T-helper 17 cell (primary cell): ENCODE measurements at places on chromosomes 11 and 22. TPM values are rescaled to one million over a fixed set of nuclear protein-coding genes. Genes with fewer than 3 reads are reported as not detected.
A peak's percentile ranks its signal among the peaks of the same experiment; 100 is the strongest.

The LSP1 gene
- 297 TPM for total RNA-seq

The AMBRA1 gene
- 47.3 TPM for total RNA-seq

The CHRDL2 gene
- not detected for total RNA-seq

The TMPRSS6 gene
- 0.31 TPM for total RNA-seq

The OR52I1 gene
- not detected for total RNA-seq

The CCDC81 gene
- total RNA-seq: 1.6 TPM

The PLEKHB1 gene
- total RNA-seq: 33.8 TPM

The SCARF2 gene
- total RNA-seq: 3.6 TPM

DNA sequence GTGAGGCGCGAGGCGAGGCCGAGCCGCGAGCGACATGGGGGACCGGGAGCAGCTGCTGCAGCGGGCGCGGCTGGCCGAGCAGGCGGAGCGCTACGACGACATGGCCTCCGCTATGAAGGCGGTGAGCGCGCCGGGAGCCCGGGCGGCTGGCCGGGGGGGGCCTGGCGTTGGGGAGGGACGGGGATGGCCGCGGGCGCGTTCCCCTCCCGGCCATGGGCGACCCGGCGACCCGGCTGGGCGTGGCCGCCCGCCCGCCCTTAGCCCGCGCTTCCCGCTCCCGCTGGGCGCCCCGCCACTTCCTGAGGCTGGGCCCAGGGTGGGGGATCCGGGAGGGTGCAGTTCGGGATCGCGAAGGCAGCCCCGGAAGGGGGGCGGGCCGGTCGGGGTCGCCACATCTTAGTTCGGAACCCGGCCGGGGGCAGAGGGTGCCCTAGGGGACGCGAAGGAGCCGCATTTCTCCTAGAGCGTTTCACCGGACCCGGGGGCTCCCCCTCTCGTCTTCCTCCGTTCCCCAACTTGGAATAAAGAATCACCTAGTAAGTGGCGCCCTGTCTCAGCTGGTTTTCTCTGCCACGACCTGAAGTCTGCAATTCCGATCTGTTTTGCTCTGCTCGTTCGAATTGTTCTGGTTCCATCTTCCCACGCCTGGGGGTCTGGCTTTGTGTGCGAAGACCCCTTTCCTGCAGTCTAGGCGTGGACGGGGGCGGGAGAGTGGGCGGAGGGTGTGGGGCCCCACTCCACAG lies 536 bp downstream of the YWHAH start:
- no peak overlapping the region for H3K27ac ChIP-seq
- H3K4me1 ChIP-seq: peaks cover 18% of the 10 kb centered on the region
- H3K27me3 ChIP-seq: no peaks in the 10 kb centered on the region
- peak; percentile 21 for DNase-seq
- H3K4me3 ChIP-seq: no peak overlapping the region

GRCh38 chr11:8689726-8690255 lies 7.2 kb downstream of the RPL27A start:
- no peaks in the 10 kb centered on the region for H3K27me3 ChIP-seq
- DNase-seq: no peak
- peaks cover 5% of the 10 kb centered on the region for H3K36me3 ChIP-seq
- peak overlapping the region; percentile 94 for H3K4me3 ChIP-seq
- H3K27ac ChIP-seq: peak overlapping the region; percentile 97

GRCh38 chr11:117426297-117426685 lies 98.6 kb downstream of the CEP164 start:
- H3K36me3 ChIP-seq: no peaks in the 10 kb centered on the region
- DNase-seq: peak; percentile 59
- peaks cover 15% of the 10 kb centered on the region for H3K4me1 ChIP-seq
- peaks cover 56% of the 10 kb centered on the region for H3K27me3 ChIP-seq
- no peak overlapping the region for H3K4me3 ChIP-seq

GRCh38 chr11:65394125-65394536 lies 7.7 kb downstream of the FRMD8 start:
- H3K27ac ChIP-seq: no peak overlapping the region
- no peaks in the 10 kb centered on the region for H3K27me3 ChIP-seq
- DNase-seq: no peak
- peaks cover 8% of the 10 kb centered on the region for H3K36me3 ChIP-seq

DNA sequence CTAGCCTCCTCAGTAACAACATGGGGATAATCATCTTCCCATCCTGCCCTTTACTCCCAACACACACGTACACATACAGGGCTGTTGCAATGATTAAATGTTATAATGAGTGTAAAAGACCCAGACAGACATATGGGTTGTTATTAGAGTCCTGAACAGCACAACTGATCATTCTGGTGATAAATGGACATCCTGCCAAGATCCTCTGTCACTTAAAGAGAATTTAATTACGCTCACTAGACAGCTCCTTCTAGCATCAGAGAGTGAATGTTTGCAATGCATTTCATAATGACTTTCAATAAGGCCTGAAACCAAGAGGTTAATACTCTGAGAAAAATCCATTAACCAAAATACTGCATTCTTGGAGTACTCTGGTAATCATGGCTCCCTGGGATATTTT lies 115.8 kb downstream of the KCNC1 start:
- no peak overlapping the region for H3K27ac ChIP-seq
- no peak overlapping the region for H3K4me3 ChIP-seq
- peaks cover 6% of the 10 kb centered on the region for H3K4me1 ChIP-seq
- no peak for DNase-seq

- H3K4me3 ChIP-seq: no peak overlapping the region
- DNase-seq: no peak
- H3K27me3 ChIP-seq: peaks cover 14% of the 10 kb centered on the region
- H3K4me1 ChIP-seq: no peaks in the 10 kb centered on the region
- H3K36me3 ChIP-seq: peaks cover 4% of the 10 kb centered on the region
Observed at GRCh38 chr11:2121227-2122130, 17.7 kb downstream of the IGF2 start.

DNA sequence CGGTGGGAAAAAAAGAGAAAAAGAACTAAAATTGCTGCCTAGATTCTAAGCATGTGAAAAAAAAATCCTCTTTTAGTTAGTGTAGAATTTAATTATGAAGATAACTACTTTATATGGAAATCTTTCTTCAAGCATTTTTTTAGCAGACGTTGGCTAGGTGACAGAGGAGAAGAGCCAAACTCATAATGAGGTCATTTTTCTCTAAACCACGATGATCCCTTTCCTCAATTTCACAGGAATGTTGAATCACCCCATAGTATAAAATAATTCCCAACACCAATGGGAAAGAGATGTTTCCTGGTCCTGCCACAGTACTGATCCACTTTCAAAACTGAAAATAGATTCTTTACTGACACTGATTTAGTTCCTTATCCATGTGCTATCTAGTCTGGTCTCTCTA lies 319.8 kb downstream of the DLG2 start:
- no peak overlapping the region for H3K4me3 ChIP-seq
- no peaks in the 10 kb centered on the region for H3K4me1 ChIP-seq
- H3K36me3 ChIP-seq: peaks cover 3% of the 10 kb centered on the region

- H3K4me3 ChIP-seq: no peak overlapping the region
- H3K27me3 ChIP-seq: peaks cover 11% of the 10 kb centered on the region
- DNase-seq: no peak
Observed at GRCh38 chr11:115272925-115273324, 231.3 kb downstream of the CADM1 start.

DNA sequence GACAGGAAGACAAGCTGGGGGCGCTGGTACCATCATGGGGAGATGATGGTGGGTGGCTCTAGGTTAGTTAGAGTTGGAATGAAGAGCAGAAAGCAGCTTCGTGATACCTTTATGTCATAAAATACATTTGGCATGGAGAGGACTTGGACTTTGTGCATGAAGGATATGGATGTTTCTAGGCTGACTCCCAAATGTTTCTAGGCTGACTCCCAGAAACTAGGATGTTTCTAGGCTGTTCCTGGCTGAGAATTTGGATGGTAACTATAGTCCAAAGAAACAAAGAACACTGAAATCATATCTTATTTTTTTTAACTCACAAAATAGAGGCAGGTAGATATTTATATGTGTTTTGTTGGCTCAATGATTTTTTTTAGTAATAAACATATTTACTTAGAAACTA lies 89.4 kb upstream of the VPREB1 start:
- H3K27me3 ChIP-seq: peaks cover 58% of the 10 kb centered on the region
- DNase-seq: no peak
- H3K27ac ChIP-seq: peak overlapping the region; percentile 70
- no peak overlapping the region for H3K4me3 ChIP-seq

GRCh38 chr22:29879753-29880152 lies 3.2 kb upstream of the MTMR3 start:
- H3K4me3 ChIP-seq: no peak overlapping the region

DNA sequence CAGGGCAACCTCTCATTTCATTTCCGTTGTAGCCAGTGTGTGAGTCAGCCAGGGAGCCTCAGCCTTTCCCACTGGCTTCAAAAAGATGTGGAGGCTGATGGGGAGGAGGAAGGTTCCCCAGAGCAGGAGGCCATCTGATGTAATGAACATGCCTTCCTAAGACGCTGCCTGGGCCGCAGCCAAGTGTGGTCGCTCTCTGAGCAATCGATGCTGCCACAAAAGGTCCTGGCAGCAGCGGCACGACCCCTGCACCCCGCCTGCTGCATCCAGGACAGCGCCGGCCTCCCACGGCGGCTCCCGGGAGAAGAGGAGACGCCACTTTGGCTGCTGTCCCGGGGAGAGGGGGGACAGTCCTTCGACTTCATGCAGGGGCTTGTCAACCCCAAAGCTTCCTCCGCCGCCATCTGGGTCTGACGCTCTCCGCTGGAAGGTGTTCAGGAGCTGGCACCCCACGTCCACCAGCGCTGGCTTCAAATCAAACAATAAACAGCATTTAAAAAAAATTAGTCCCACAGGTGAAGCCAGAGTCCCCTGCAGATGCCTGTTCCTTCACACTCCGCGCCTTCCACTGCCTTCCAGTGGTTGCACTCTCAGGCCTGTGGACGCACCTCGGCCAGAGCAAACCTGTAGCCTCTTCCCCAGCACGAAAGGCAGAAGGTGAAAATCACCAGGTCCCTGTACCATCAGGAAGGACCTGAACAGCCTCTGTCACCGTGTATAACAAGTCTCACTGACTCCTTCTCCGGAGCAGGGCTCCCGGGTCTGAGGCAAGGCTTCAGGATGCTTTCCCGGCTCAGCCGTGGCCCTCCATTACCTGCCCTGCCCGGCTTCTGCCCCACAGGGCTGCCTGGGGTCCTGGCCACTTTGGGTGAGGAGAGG lies 930.7 kb downstream of the BRD1 start:
- no peaks in the 10 kb centered on the region for H3K4me1 ChIP-seq
- DNase-seq: no peak
- H3K4me3 ChIP-seq: no peak overlapping the region
- no peak overlapping the region for H3K27ac ChIP-seq

GRCh38 chr22:41722496-41722895 lies 23.2 kb downstream of the MEI1 start:
- peaks cover 3% of the 10 kb centered on the region for H3K36me3 ChIP-seq
- DNase-seq: no peak
- H3K4me3 ChIP-seq: no peak overlapping the region

GRCh38 chr11:24589064-24589463 lies 92.2 kb downstream of the LUZP2 start:
- DNase-seq: no peak
- H3K4me3 ChIP-seq: no peak overlapping the region
- H3K36me3 ChIP-seq: no peaks in the 10 kb centered on the region
- H3K4me1 ChIP-seq: no peaks in the 10 kb centered on the region
